ENCODE measurements at places on chromosomes 1 and 21.

- DNase-seq, result no peak
These were observed 5.9 kb upstream of the BRWD1 start for GRCh38 chr21:39319251-39319756.

- no peak for DNase-seq
These were observed 18.1 kb downstream of the COL6A1 start for GRCh38 chr21:45999581-46000181.

GRCh38 chr21:15222707-15223106 lies 157.9 kb upstream of the NRIP1 start:
- DNase-seq, result peak; percentile 82

DNA sequence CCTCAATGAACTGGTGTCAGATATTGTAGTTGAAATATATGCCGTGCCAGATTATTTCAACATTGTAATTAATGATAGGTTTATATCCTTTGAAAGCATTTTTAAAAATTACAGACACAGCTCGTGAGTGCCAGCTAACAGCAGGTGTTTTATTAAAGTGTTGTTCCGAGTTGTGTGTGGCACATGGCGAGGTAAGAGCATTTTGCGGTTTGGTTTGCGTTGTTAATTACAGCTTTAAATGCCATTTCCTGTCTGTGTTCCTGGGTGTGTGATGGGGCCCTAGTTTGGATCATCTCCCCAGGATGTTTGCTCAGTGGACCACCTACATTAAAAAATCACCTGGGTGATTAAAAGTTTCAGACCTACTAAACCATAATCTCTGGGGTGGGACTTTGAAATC lies 97.4 kb downstream of the PRDM2 start:
- DNase-seq, result no peak

GRCh38 chr1:184627007-184627341 lies 127.7 kb downstream of the EDEM3 start:
- no peak for DNase-seq

DNA sequence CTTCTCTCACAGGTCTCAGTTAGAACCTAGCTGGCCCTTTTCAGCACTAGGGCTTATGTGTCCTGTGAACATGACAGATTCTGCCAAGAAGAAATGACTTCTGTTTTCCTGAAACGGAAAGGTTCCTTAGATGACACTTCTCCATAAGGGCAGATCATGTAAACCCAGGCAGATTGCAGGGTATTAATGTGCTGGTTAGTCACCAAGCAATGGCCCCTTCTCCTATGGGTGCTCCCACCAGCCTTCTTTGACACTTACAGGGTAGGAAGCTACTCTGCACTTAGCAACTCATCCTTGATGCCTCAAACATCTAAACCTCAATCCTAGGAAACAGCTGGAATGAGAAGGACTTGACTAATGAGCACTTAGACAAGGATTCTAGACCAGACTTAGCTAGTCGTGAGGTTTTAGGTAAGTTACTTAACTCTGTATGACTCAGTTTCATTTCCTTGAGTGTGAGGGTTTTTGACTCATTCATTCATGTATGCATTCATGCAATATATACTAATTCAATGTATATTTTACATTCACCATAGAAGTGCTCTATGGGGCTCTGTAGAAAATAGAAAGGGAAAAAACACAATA lies 74.1 kb upstream of the PLXNA2 start:
- DNase-seq, result peak; percentile 51

GRCh38 chr1:13687151-13687715 lies 12.8 kb upstream of the PRDM2 start:
- no peak for DNase-seq

Measured in ELR (cell line).